GM03348 (cell line): ENCODE measurements at places on chromosomes 12 and 14.

DNA sequence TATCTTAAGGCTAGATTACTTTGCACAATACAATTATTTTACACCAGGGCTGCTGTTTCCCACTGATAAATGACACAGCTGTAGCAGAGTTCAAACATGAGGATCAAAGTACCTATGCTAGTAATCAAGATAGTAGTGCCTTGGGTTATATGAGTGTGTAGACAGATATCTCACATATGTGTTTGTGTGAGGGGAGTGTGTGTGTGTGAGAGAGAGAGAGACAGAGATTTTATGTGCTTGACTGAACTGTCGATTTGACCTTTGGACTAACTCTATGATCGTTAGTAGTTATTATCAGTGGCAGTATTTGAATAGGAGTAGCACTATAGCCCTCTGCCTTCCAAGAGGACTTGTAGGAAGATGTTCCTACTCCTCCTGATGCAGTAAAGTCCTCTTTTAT lies 15.5 kb downstream of the PLEKHA5 start:
- DNase-seq, result no peak

- no peak for DNase-seq
These were observed 68.5 kb downstream of the NKX2-1 start for GRCh38 chr14:36451310-36452065.

DNA sequence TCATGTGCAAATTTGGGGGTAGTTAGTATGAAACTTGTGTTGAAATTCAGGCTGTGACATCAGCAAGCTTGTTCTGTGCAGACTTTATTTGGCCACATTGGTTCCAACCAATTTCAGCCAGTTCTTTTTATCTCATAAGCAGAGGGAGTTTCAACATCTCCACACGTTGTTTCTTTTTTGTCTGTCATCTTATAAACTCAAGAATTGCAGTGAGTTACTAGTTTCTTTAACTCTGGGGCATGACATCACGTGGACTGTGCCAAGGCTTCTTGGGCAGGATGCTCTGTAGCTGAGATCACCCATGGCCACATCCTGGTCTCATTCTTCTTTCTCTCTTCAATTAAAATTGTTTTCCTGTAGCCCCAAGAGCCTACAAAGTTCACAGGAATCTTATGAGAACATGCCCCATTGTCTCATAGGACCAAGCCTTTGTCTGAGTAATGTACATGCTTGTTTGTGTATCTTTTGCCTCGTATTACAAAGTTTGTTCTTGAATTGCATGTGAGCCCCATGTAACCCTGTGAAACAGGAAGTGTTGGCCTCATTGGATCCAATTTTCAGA lies 982.0 kb upstream of the TMEM132C start:
- DNase-seq, result peak; percentile 61

DNA sequence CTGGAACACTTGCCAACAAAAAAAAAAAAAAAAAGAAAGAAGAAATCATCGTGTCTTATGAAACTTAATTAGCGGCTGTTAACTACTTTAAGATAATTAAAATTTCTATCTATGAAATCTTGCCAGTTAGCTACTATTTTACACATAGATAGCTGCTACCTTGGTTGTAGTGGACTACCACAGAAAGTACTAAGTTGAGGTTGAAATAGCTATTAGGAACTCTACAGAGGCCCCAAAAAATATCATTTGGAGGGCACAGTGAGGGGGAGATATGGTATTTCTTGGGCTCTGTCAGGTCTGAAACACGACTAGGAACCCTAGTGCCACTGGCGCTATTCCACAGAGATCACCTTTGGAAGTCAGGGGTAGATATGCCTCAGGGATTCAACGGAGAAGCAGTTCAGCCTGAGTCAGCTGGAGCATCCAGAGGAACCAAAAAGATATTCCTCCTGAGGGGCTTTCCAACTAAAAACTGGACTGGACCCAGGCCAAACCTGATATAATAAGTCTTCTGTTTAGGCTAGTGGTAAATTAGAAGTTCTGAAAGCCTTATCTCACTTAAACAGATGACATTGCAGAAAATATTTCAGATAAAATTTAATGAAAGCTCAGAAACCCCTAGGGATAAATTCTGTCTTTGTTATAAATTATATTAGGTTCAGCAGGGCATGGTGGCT lies 126.1 kb downstream of the EPS8 start:
- DNase-seq, result no peak

GRCh38 chr12:94710933-94711332 lies 60.6 kb upstream of the TMCC3 start:
- peak; percentile 33 for DNase-seq

GRCh38 chr12:63020269-63020668 lies 85.3 kb upstream of the PPM1H start:
- DNase-seq, result no peak

DNA sequence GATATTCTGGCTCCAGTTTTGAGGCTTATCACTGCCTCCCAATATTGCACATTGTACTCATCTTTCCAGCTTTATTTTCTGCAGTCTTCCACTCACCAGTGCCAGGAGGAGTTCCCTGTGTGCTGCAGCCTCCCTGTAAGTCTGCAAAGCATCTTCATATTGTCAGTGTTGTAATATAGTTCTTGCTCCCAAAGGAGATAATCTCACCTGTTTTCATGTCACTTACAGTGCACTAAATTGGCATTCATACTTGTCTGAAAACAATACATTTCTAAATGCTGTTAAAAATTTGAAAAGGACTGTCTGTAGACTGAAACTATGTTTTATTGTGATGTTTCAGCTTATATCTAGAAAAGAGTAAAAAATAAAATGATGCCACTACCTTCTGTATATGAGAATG lies 146.8 kb upstream of the TMTC1 start:
- DNase-seq, result no peak

DNA sequence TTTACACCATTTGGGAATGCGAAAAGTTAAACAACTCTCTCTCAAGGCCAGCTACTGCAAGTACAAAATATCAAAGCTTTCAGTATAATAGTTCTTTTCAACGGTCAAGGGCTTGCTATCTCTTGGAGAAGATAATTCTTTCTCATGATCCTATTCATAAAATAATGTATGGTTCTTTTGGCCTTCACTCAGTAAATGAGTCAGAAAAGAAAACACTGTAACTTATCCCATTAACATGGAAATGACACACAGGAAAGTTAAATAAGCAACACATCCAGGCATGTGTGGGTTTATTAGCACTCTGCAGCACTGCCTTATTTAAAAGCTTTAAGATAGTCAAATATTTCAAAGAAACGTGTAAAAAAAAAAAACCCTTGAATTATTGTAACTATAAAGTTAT lies 36.9 kb downstream of the ZFC3H1 start:
- DNase-seq, result no peak

DNA sequence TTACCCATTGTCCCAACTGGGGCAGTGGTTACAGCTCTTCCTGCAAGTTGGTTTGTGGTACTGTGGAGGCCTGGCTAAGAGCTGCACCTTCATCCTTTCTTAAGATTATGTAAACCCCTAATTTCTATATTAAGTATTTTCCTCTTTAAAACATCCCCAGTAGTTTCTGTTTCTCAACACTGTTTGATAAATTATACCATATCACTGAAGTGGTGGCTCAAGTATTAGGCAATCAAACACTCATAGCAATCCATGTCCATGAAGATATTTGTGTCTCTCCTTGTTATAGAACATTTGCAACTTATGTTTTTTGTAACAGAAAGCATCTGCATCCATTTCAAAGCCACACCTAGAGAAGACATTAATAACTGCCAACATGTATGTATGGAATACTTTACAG lies 31.8 kb downstream of the ATXN3 start:
- DNase-seq, result no peak
